ENCODE measurements at places on chromosomes 6 and 20.

GRCh38 chr6:91781946-91782345, 1195.1 kb upstream of the MAP3K7 start:
- no peak for DNase-seq

DNA sequence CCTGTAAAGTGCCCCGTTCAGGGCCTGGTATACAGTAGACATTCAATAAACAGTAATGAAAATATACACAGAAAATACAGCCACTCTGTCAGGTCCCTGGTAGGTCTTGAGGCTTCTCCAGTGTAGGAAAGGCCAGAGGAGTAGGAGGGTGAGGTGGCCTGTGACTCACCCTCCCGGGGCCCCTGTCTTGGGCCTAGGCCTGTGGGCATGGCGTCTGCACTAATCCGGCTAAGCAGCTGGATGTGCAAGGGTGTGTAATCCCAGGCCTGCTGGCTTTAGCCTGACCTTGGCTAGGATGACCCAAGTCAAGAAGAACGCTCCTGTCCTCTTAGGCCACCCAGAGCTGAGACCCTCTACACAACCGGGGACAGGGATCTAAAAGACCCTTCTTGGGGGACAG, 84.9 kb downstream of the KCNB1 start:
- no peak for DNase-seq

DNA sequence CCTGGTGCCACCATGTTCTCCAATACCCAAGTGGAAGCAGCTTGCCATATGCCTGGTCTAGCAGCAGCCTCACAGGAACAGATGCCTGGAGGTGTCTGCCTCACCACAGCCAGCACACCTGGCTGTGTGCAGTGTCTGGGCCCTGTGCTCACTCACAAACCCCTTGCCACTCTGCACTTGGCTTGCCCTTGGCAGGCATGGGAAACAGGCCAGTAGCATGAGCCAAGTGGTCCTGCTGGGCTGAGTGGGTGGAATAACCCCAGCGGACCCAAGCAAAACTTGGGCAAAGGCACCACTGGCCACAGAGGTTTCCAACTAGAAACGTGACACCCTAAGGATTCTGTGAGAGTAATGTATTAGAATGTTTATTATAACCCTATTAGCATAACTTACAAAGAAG, 600.5 kb upstream of the GJE1 start:
- no peak for DNase-seq

- no peak for DNase-seq
Observed at GRCh38 chr6:137112067-137112355, 61.4 kb downstream of the IL22RA2 start.

DNA sequence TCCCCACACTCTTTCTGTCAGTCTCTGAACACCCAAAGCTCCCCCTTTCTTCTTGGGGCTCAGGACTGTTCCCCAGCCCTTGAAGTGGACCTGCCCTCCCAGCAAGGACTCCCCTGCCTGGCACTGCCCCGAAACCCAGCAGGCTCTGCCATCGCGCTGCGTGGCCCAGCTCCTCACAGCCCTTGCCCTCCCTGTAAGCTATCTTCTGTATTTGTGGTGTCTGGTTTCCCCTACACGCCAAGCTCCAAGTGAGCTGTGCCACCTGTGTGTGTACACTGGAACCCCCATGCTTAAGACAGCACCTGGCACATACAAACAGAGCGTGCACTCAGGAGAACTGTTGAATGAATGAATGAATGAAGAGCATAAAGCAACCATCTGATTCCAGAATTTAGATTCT, 57.7 kb downstream of the TMEM242 start:
- no peak for DNase-seq

DNA sequence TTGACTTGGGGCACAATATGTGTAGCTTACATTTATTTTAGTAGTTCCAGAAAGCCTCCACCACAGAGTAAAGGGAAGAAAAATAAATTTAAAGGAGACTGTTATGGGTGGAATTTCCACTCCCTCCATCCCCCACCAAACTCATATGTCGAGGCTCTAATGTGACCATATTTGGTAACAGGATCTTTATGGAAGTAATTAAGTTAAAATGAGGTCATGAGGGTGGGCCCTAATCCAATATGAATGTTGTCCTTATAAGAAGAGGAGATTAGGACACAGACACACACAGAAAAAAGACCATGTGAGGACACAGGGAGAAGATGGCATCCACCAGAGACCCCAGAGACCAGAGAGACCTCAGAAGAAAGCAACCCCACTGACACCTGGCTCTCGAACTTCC, 189.7 kb downstream of the EDN1 start:
- no peak for DNase-seq

GRCh38 chr6:156919370-156919769, 142.2 kb downstream of the ARID1B start:
- no peak for DNase-seq

GRCh38 chr6:147712841-147713240, 204.4 kb downstream of the SAMD5 start:
- DNase-seq: no peak

Measured in activated CD4-positive, alpha-beta T cell treated with anti-CD3 and anti-CD28 coated beads, Interleukin-2, amount 50 U/mL, for 4 hours (primary cell).